Left cardiac atrium (tissue), 4 donors: ENCODE measurements at places on chromosomes 3 and 15. TPM values are rescaled to one million over a fixed set of nuclear protein-coding genes. Genes with fewer than 3 reads are reported as not detected.

GRCh38 chr15:48722764-48723661 is 77.5 kb upstream of the FBN1 start:
- DNase-seq, result no peak

GRCh38 chr3:8278448-8278847 is 223.2 kb upstream of the LMCD1 start:
- DNase-seq, result no peak

GRCh38 chr3:133874344-133874743 is 21.3 kb downstream of the RAB6B start:
- no peak for DNase-seq

DNA sequence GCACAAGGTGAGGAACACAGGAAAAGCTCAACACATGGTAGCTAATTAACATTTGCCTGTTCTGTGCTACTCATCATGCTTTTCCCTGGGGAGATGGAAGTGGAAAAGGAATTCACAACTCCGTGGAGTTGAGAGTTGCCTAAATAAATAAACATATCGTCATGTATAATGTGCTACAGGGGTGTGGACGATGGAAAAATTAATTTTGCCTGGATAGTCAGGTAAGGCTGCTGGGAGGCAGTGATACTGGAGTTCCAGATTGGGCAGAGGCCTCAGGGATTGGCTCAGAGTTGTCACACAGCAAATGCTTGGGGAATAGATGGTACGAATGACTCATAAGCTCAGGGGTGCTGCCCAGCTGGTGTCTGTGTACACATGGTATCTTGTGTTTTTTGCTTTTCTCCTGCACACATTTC is 3.1 kb upstream of the ABHD6 start:
- DNase-seq, result no peak

GRCh38 chr3:152910211-152910610 is 75.3 kb downstream of the P2RY1 start:
- no peak for DNase-seq

GRCh38 chr3:177322881-177323280 is 125.6 kb upstream of the TBL1XR1 start:
- DNase-seq, result no peak

DNA sequence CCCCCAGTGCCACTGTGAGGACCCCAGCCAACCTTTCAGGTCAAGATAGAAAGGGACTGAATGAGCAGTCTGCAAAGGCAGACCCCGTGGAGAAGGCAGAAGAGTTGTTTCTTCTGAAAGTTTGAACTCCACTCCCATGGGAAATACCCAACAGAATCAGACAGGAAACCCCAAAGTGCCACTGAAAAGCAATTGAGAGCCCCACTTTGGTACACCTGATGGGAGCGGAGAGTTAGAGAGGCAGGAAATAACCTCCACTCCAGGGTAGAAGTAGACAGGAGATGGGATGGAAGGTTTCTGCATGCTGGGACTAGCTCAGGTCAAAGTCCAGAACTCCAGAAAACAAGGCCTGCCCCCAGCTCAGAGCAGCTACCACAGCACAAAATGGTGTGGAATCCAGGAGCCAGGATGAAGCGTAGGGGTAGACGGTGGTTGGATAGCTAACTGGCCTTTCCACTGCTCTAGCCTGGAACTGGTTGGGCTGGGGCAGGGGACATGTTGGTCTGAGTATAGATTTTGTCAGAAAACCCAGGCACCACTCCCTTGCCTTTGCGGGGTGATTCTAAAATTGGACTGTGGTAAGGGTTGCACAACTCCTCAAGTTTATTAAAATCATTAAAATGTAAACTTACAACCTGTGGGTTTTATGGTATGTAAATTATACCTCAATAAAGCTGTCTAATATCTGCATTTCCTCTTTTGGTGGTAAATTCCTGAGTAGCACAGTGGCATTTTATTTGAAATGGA is 1.9 kb upstream of the RAB43 start:
- DNase-seq, result no peak

DNA sequence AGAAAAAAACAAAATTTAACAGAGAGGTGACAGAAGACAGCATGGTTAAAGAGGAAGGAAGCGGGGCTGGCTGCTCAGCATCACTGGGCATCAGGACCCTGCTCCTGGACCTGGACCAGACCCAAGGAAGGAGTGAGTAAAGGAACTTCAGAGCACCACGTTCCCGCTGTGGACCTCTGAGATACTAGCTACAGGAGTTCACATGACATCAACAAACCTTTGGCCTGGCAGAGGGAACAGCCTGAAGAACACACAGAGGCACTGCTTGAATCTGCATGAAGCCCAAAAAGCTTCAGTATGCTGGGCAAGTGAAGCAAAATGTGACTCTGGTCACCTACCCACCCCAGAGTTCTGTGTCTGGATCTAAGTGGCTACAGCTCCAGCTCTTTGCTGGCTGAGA is 38.1 kb downstream of the SLC2A2 start:
- no peak for DNase-seq

DNA sequence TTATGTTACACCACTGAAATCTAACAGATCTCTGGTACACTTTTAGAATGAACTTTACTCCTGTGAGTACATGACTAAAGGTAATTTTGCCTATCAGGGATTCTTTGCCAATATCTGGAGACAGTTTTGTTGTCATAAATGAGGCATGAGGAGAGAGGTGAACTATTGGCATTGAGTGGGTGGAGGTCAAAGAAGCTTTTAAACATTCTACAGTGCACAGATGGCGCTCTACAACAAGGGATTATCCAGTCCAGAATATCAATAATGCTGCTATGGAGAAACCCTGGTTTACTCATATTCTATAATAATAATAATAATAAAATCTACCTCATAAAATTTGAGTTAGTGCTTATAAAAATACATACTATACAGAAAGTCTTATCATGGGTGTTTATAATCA is 702.3 kb downstream of the SI start:
- no peak for DNase-seq

Gene TMEM212
- total RNA-seq, result not detected

Gene MUC20
- 1.8 TPM for total RNA-seq

Gene ZNF662
- total RNA-seq, result 6.3 TPM

Gene CCR4
- 0.16 TPM for total RNA-seq

Gene TTLL13
- not detected for total RNA-seq
